ENCODE measurements at places on chromosomes 4 and X. TPM values are rescaled to one million over a fixed set of nuclear protein-coding genes. Genes with fewer than 3 reads are reported as not detected.

BST1 gene
- 4.1 TPM for total RNA-seq

AADAT gene
- total RNA-seq: 1.7 TPM

CLIC2 gene
- 17.5 TPM for total RNA-seq

ALB gene
- total RNA-seq: 7.5 TPM

AMMECR1 gene
- 7.0 TPM for total RNA-seq

HOPX gene
- 5.9 TPM for total RNA-seq
